ENCODE measurements at places on chromosomes 11 and 22.

GRCh38 chr11:22558664-22559063, 67.0 kb downstream of the FANCF start:
- no peak for DNase-seq

- DNase-seq: no peak
Measured at GRCh38 chr22:45640941-45641621, 30.6 kb upstream of the ATXN10 start.

DNA sequence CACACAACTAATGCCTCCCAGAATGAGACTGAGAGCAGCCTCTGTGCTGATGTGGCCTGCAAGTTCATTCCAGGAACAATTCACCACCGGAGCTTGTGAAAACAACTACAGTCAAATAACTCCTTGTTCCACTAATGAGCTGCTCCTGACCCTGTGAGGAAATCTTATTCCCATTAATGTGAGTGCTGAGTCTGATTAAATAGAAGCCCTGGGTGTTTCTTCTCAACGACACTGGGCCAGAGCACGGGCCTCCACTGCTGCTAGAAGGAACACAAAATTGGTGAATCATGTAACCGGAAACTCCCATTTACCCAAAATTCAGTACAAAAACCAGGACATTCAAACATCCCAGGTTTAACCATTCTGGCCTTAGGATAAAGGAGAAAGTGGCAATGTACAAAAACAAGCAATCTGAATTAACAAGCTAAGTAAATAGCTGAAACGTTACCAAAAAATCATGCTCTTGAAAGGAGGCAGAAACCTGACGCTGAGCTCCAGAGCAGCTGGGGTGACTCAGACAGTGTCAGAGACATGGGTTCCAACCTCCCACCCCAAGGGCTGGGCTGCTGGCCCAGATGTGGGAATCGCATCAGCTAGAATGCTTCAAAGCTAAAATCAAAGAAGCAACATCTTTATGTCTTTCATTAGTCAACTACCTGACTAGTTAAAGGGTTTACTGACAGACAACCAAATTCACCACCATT, 26.7 kb downstream of the SERGEF start:
- no peak for DNase-seq

DNA sequence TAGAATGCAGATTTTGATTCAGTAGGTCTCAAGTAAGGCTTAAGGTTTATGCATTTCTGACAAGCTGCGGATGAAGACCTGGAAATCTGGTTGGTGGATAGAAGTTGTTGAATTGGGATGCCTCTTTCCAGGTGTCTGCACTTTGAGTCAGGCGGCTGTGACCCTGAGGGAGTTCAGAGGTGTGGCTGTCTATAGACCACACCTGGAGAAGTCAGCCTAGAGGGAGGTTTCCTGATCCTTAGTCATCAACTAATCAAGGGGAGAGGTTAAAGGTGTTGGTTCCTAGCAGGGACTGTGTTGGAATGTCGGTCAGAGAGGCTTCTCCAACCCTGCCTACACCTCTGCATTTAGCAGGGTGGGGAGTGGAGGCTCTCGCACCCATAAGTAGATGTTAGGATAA, 8.0 kb downstream of the GLB1L2 start:
- peak; percentile 25 for DNase-seq

- DNase-seq: peak; percentile 2
Measured at GRCh38 chr11:16013649-16014275, 342.6 kb downstream of the SOX6 start.

DNA sequence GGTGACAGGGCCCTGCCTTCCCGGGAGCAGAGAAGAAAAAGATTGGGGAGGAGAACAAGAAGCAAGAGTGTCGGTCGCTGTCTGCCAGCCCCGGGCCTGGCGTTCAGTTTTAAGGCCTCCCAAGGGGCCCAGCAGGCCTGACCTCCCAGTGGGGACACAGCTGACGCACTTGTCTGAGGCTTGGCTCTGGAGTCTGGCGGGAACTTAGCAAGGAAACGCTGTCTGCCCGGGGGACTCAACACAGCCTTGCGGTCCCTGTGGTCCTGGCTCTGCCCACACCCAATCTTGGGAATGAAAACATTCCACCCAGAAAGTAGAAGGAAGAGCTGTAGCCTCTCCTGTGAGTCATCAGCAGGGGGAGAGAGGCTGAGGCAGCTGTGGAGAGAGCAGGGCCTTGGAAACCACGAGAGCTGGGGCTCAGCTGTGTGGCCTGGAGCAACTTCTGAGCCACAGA, 54.4 kb downstream of the TRAF6 start:
- peak; percentile 62 for DNase-seq

GRCh38 chr11:34567733-34568132, 53.2 kb upstream of the EHF start:
- DNase-seq: peak; percentile 26

- DNase-seq: no peak
Measured at GRCh38 chr22:44116755-44117684, 63.7 kb upstream of the PARVG start.

DNA sequence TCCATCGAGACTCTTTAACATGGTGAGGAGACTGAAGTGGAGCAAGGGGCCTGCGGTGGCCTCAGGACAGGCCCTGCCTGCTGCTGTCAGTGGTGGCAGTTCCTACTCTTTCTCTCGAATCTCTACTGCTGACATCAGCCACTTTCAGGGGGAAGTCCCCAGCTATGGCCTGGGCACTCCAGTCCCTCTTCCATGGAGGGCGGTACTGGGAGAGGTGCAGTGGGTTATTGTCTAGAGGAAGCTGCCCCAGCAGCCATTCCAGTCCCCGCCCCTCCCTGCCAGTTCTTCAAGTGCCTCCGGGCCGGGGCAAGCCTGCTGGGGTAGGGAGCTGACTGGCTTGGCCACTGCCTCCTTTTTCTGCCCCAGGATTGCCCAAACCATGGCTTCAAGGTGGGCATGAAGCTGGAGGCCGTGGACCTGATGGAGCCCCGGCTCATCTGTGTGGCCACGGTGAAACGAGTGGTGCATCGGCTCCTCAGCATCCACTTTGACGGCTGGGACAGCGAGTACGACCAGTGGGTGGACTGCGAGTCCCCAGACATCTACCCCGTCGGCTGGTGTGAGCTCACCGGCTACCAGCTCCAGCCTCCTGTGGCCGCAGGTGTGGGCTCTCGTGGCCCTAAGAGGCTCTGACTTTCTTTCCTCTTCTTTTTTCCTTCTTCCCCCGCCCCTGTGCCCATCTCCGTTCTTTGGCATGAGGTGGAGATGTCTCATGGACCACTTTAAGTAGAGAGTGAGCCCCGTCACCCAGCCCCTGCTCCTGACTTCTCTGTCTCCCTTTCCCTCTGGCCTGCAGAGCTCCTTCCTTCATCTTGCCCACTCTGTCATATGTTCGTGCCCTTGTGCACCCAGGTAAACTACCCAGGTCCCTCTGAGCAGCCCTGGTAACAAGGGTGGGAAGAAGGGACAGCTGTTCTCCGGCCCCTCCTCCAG, 13.7 kb downstream of the CHADL start:
- DNase-seq: no peak

- DNase-seq: no peak
Measured at GRCh38 chr11:81072273-81072672, 1631.4 kb upstream of the TENM4 start.

DNA sequence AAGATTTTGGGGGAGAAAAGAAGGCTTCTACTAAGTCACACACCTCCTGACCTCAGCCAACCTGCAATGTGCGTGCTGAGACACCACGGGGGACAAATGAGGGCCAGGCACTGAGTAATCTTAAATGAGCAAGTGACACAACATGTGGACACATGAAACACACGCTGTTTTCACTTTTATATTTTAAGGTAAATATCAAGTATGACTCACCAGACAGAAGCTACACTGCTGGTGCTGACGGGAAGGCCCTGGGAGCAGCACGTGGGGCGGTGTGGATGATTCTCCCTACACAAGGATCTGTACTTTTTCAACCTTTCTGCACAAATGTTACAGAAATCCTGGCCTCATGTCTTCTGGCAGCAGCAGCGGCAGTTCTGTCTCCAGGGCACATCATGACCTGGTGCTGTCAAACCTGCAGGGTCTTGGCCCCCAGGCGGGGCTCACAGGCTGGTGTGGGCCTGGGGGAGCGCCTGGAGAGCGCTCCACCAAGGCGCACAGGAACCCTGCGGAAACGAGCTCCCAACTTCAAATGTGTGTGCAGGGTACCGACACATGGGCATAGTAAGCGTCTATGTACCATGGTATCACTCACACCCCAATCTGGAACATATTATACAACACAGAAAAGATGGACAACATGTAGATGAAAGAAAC, 61.7 kb downstream of the DGCR2 start:
- no peak for DNase-seq

- peak; percentile 99 for DNase-seq
Measured at GRCh38 chr11:118916842-118917388, 8.8 kb downstream of the BCL9L start.

- no peak for DNase-seq
Measured at GRCh38 chr22:40451210-40451609, 80.8 kb downstream of the SGSM3 start.

- DNase-seq: no peak
Measured at GRCh38 chr11:132187814-132188213, 817.4 kb downstream of the NTM start.

GRCh38 chr11:46017341-46017740, 94.9 kb downstream of the LARGE2 start:
- no peak for DNase-seq
